Activated CD8-positive, alpha-beta T cell treated with anti-CD3 and anti-CD28 coated beads, Interleukin-2, amount 10 ng/mL, durations not matched to agents 7 days and 5 days (primary cell): ENCODE measurements at places on chromosomes 12 and 14. TPM values are rescaled to one million over a fixed set of nuclear protein-coding genes. Genes with fewer than 3 reads are reported as not detected.
A peak's percentile ranks its signal among the peaks of the same experiment; 100 is the strongest.

- DNase-seq: no peak
These were observed 52.8 kb upstream of the PLXNC1 start for GRCh38 chr12:94095618-94096017.

GRCh38 chr12:16610743-16611142, 4.8 kb upstream of the LMO3 start:
- no peak for DNase-seq

GRCh38 chr12:13194401-13195110, 2.0 kb upstream of the EMP1 start:
- DNase-seq: no peak

DNA sequence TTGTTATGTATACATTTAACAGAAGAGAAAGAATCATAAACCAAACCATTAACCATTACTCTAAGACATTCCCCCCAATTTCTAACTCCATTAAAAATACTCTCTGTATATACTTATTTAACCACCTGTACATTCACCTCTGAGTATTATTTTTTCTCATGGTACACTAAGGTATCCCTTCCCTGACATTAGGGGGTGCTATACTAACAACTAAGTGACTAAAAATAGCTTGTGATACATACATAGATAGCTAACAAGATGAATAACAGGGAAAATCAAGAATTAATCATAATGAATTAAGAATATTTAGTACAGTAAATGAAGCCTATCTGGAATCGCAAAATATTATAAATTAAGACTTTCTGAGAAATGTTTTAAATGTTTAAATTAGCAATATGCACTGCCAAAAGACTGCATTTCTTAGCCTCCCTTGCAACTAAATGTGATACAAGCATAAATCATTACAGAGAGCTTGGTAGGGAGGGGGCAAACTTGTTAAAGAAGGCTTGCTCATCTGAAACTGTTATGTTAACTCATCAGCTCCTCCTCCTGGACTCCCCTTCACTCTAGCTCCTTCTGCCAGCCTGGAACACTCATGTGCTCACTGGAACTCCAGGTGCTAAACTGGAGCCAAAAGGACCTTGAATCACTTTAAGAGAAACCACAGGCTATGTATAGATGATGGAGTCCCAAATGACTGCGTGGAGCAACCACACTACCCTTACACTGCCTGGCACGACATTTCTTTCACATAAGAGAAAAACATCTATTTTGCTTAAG, 14.9 kb downstream of the C2CD5 start:
- DNase-seq: no peak

GRCh38 chr12:53223389-53224060, 8.5 kb downstream of the RARG start:
- peak; percentile 53 for DNase-seq

DNA sequence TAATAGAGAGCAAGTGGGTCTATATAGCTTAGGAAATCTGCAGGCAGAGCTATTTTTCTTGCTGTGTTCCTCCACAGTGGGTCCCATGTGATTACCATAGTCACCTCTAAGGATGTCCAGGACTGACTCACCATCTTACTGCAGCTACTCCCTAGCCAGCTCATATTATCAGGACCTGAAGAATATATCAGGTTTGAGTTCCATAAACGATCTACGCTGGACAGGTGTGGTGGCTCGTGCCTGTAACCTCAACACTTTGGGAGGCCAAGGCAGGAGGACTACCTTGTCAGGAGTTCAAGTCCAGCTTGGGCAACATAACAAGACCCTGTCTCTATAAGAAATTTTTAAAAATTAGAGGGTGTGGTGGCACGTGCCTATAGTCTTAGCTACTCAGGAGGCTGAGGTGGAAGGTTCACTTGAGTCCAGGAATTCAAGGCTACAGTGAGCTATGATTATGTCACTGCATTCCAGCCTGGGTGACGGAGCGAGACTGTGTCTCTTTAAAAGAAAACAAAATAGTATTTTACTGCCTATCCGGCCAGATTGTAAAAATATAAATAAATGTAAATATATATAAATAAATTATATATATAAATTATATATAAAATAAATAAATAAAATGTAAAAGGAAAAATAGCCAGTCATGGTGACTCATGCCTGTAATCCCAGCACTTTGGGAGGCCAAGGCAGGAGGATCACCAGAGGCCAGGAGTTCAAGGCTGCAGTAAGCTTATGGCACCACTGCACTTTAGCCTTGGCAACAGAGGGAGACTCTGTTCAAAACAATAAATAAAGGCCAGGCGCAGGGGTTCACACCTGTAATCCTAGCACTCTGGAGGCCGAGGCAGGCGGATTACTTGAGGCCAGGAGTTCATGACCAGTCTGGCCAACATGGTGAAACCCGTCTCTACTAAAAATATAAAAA, 6.9 kb upstream of the SPRYD4 start:
- DNase-seq: no peak

DNA sequence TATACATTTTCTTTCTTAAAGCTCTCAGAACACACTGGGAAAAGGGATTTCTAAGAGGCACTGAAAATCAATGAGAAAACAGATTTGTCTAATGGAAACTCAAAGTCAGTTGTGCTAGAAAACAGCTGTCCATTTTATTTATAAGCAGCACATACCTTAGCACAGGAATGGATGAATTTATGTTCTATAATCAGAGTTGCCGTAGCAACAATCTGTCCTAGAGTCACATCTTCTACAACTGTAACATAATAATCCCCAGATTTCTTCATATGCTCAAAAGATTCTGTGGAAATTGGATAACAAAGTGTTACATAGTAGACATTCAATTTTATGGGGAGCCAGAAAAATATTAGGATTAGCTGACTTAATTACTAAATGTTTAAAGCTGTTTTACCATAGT, 9.8 kb downstream of the GNPNAT1 start:
- DNase-seq: no peak

- peak; percentile 55 for DNase-seq
These were observed at the start of gene PPP1R36 for GRCh38 chr14:64549791-64550620. TSS of gene PPP1R36 (plus strand) at chr14:64549961. CDS start at chr14:64549998, 37 bp downstream.

GRCh38 chr14:70366911-70367310, 7.4 kb upstream of the COX16 start:
- no peak for DNase-seq

DNA sequence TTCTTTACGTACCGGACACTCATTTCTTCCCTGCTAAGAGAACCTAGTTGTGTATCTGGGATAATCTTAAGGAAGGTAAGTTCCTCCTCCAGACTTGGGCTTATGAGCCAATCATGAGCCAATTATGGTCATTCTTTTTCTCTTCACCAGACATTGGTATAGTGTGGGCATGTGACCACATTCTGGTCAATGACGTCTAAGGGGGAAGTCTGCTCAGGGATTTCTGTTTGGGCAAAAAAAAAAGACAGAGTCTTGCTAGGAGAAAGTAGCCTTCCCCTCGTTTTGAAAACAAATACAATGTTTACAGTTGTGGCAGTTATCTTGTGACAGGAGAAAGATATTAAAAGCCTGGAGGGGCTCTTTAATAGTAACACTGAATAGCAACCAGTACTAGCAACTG, 20.1 kb upstream of the PLXNC1 start:
- DNase-seq: no peak

DNA sequence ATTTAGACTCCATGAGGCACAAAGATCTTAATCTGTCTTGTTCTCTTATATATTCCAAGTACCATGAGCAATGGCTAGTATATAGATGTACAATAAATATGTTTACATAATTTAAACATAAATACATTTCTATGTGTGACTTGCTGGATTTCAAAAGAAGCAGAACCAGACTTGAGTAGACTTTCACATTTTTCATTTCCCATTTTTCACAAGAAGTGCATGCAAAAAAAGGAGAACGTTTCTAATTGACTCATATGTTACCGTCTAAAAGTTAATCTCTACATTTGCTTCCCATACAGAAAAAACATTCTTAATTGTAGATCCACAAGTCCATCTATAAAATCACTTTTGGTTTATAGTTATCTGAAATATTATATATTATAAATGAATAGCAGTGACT, 256.5 kb upstream of the USP15 start:
- no peak for DNase-seq

DNA sequence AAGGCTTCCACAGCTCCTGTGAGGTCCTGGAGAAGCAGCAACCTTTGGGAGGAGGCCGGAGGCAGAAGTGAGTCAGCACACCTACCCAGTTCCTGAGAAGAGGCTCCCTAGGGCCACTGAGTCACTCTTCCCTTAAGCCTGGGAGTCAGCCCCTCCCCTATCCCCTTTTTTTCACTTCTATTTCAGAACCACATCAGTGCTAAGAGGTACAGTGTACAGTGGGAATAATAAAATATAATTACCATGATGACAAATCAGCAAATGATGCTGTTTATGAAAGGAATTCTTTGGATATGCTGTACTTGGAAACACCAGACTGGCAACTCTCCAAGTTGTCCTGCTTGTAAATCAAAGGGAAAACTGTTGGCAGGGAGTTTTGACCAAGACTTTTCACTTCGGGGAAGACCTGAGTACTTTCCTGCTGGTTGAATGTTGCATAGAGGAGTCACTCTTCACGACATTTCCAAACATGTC, 7.8 kb upstream of the TBPL2 start:
- no peak for DNase-seq

GRCh38 chr12:82672811-82673495, 13.8 kb upstream of the TMTC2 start:
- no peak for DNase-seq

DNA sequence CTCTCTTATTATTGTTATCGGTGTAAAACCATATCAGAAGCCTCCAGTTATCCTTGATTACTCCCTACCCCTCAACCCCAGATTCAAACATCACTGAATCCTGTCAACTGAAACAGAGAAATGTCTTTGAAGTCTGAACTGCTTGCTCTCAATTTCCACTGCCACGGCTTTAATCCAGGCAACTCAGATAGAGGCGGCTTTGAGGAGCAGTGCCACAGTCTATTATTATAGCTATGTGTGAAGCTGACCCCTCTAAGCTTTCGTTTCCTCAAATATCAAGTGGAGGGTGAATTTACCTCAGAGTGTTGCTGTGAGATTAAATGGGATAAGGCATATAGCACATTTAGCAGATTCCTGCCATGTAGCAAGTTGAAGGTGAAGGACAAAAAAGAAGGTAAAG, 49.0 kb upstream of the PDE3A start:
- no peak for DNase-seq

DNA sequence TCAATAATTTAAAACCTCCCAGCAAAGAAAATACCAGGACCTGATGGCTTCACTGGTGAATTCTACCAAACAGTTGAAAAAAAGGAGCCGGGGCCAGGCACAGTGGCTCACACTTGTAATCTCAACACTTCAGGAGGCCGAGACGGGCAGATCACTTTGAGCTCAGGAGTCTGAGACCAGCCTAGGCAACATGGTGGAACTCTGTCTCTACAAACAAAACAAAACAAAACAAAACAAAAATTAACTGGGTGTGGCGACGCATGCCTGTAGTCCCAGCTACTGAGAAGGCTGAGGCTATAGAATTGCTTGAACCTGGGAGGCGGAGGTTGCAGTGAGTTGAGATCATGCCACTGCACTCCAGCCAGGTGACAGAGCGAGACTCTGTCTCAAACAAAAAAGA, 13.7 kb upstream of the TROAP start:
- no peak for DNase-seq

- no peak for DNase-seq
These were observed 130.4 kb downstream of the SLC2A13 start for GRCh38 chr12:39975374-39975918.

DNA sequence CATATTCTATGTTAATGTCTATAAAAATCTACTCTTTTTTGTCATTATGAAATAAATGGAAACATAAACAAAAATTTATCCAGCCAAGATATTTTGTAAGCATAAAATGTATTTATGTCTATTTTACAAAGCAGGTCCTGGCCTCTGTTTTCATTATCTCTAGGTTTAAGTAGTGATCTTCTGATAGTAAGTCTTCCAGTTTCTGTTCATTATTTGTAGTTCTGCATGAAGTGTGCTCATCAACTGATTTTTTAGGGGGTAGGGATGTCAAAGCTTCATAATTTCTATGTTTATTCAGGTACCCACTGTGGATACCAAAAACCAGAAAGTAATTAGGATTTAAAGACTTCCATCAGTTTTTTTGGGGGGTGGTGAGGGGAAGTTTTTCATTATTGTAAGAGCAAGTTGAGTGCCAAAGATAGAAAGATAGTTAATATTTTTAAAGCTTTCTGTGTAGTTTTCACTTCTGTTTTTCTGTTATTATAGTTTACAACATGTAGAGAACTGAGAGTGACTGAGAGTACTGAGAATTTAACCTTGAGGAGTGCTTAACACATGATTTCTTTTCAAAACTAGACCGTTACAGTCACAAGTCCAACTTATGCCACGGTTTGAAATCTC, 30.6 kb upstream of the LMO3 start:
- DNase-seq: no peak

- DNase-seq: no peak
These were observed 34.0 kb downstream of the ERO1A start for GRCh38 chr14:52661314-52661713.

GRCh38 chr12:118520214-118521035, 144.1 kb downstream of the SUDS3 start:
- no peak for DNase-seq

GRCh38 chr12:122672515-122672914, 30.6 kb downstream of the HCAR2 start:
- DNase-seq: no peak

GRCh38 chr12:62913380-62913779, 21.6 kb downstream of the PPM1H start:
- no peak for DNase-seq

- no peak for DNase-seq
These were observed 171.5 kb downstream of the CHST11 start for GRCh38 chr12:104627990-104628830.

DNA sequence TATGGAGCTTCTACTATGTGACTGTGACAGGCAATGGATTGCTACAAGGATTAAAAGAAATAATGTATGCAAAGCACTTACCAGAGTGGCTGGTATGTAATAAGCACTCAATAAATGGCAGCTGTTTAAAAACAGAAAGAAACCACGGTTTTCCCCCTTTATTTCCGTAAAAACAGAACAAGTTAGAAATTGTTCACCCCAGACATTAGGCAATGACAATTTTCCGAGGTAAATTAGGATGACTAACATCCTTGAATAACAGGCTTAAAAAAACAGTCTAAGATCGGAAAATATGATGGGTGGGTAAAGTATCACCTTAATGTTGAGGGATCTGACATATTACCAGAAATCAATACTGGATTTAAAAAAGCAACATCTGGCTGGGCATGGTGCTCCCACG, 20.9 kb upstream of the CNIH1 start:
- DNase-seq: no peak

DNA sequence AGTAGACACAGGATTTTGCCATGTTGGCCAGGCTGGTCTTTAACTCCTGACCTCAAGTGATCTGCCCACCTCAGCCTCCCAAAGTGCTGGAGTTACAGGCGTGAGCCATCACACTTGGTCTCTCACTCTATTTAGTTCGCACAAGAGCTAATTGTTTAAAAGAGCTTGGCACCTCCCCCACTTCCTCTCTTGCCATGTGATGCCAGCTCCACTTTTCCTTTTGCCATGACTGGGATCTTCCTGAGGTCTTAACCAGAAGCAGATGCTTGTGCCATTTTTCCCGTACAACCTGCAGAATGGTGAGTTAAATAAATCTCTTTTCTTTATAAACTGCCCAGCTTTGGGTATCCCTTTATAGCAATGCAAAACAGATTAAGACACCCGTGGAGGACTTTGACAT, 200.1 kb upstream of the FRMD6 start:
- DNase-seq: no peak

C14orf39 gene
- not detected for total RNA-seq

KITLG gene
- total RNA-seq: not detected

ADCY4 gene
- total RNA-seq: 3.4 TPM

BORCS5 gene
- total RNA-seq: 18.8 TPM

ALG10 gene
- total RNA-seq: 15.4 TPM

CRIP2 gene
- total RNA-seq: 0.31 TPM

MYH6 gene
- total RNA-seq: not detected

BRI3BP gene
- total RNA-seq: 27.0 TPM
